ENCODE measurements at places on chromosomes 6 and 20.

DNA sequence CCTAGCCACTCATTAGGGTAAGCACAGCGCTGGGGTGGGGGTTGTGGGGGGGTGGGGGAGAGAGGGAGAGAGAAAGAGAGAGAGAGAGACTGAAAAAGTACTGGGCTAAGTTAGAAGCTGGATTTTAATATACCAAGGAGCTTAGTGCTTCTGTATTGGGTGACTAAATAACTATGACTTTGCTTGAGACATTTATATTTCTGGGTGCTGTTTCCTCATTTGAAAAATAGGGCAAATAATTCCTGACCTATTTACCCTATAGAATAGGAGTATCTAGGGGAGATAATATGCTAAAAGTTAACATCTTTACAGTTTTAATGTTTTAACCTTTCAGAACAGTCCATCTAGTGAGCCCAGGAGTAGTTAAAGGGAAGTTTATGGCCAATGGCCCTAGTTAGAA is 7.7 kb downstream of the NKAIN2 start:
- no peak for DNase-seq

DNA sequence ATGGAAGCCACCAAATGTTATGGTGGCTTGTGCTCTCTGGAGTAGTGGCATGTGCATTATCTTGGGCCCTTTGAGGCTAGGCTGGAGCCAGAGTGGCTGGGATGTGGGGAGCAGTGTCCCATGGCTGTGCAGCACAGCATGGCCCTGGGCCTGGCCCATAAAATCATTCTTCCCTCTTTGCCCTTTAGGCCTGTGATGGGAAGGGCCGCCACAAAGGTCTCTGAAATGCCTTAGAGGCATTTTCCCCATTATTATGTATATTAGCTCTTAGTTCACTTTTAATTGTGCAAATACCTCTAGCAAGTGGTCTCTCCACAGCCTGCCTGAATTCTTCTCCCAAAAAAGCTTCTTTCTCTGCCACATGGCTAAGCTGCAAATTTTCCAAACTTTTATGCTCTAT is 297.3 kb upstream of the IRAK1BP1 start:
- DNase-seq: no peak

DNA sequence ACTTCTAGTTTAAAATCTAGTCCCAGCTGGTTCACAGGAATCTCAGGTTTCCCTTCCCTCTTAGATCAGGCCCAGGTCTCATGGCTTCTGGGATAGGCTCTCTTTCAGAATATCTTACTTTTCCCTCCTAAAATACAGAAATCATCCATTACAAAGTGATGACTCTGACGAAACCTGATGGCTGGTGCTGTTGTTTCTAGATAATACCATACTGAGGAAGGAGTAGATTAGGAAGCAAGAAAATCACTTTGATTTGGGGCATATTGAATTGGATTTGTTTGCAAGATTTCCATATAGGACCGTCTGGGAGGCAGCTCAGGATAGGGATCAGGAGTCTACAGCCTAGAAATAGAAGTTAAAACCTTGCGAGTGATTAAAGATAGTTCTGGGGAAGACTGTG is 3.6 kb downstream of the ZKSCAN3 start:
- DNase-seq: no peak

- DNase-seq: no peak
Measured at GRCh38 chr20:4681991-4682401, 39.7 kb upstream of the PRND start.

GRCh38 chr20:2798095-2798805 is 2.2 kb downstream of the CPXM1 start:
- DNase-seq: no peak

DNA sequence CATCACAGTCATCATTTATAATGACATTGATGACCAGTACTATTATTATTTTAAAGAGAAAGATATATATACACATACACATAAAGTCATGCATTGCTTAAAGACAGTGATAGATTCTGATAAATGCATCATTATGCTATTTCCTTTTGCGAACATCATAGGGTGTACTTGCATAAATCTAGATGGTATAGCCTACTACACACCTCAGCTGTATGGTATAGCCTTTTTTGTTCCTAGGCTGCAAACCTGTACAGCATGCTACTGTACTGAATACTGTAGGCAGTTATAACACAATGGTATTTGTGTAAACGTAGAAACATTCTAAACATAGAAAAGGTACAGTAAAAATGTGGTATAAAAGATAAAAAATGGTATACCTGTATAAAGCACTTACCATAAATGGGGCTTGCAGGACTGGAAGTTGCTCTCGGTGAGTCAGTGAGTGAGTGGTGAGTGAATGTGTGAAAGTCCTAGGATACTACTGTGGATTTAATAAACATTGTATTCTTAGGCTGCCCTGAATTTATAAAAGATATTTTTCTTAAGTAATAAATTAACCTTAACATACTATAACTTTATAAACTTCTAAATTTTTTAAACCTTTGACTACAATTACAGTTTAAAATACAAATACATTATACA is 23.9 kb downstream of the QKI start:
- no peak for DNase-seq

DNA sequence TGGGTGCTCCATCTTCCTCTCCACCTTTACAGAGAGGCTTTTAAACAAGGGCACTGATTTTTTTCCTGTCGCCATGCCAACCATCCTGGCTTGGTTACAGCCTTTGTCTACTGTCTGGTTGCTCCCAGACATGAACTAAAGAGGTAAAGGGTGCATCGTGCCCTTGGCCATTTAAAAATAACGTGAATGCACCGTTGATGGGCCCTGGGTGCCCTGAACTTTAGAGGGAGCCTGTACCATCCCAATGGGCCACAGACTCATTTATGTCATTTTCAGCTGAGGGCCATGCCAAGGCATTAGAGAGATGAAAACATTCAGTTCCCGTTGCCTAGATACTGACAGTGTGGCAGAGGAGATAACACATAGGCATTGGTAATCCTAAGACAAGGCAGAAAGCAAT is 23.3 kb downstream of the TMC2 start:
- no peak for DNase-seq

GRCh38 chr20:59314997-59315396 is 14.6 kb downstream of the EDN3 start:
- DNase-seq: no peak

DNA sequence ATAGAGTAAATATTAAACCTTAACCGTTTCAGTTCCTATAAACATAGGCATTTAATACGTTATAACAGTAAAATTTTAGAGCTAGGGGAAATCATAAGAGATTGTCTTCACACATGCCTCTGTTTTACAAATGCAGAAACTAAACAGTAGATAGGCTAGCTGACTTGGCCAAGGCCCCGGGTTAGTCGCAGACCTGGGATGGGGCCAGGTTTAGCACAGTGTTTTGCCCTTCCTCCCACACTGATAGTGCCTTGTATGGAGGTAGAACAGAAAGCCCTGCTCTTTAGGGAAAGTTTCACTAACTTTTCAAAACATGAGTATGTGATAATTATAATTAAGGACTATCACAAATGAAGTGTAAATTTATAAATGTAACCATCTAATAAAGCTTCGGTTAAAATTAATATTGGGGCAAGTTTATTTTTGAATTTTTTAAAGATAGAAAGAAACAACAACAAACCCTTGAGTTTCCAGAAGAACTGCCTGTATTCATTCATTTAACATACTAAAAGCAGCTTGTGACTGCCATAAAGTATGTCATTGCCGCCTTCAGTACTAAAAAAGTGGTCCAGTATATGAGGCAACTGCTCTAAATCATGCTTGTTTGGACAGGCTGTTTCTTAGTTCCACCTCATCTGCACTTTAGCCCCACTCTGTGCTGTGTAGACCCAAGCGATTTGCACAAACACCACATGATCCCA is 62.5 kb upstream of the LOC128125822 start:
- DNase-seq: no peak

DNA sequence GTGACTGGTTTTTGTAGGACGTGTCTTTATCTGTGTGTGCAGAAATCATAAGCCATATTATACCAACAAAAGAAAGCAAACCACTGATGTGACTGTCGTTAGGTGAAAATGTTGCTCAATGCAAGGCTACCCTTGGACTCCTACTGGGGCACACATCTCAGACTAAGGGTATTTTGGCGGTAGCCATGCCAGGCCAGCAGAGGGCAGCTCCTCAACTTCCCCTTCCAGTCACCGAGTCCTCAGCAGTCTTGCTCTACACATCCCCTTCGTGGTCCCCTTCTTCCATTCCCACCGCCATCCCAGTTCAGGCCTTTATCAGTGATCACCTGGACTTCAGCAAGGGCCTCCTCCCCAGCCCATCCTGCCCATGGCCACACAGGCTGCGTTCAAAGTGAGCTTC is 113.7 kb upstream of the GGTLC1 start:
- DNase-seq: peak; percentile 46

Data from NAMALWA (cell line).